ENCODE measurements at places on chromosomes 5 and 9. TPM values are rescaled to one million over a fixed set of nuclear protein-coding genes. Genes with fewer than 3 reads are reported as not detected.

Gene UNC13B
- total RNA-seq: 22.2 TPM

- DNase-seq: no peak
- no peaks in the 10 kb centered on the region for H3K27me3 ChIP-seq
- peaks cover 7% of the 10 kb centered on the region for H3K4me1 ChIP-seq
- no peaks in the 10 kb centered on the region for H3K36me3 ChIP-seq
- no peak overlapping the region for H3K4me3 ChIP-seq
Measured at GRCh38 chr5:53929570-53929969, 369.1 kb downstream of the NDUFS4 start.

DNA sequence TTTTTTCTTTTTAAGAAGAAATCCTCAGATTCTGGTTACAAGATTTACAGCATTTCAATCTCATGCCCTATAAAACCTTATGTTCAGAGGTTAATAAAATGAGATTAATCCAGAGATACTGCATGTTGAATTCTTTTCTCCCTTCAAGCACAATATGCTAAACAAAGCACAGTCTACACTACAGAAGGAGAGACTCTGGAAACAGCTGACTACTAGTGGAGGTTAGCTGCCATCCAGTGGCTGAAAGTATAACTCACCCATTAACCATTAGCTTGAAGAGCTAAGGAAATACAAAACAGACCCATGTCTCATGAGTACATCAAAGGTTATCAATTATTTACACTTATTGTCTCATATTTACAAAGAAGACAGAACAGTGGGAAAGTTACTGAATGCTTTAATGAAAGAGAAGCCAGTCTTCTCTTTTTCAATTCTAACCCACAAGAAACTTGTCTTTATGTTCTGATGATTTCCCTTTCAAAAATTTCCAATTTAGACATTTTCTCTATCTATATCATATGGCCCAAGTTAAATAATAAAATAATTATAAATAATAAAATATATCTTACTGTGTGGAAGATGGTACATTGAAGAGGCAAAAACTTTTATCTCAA, 12.7 kb upstream of the DNAH5 start:
- H3K4me1 ChIP-seq: no peaks in the 10 kb centered on the region
- no peak for DNase-seq
- no peaks in the 10 kb centered on the region for H3K36me3 ChIP-seq
- no peak overlapping the region for H3K27ac ChIP-seq

Gene WWC1
- total RNA-seq: 0.27 TPM

DNA sequence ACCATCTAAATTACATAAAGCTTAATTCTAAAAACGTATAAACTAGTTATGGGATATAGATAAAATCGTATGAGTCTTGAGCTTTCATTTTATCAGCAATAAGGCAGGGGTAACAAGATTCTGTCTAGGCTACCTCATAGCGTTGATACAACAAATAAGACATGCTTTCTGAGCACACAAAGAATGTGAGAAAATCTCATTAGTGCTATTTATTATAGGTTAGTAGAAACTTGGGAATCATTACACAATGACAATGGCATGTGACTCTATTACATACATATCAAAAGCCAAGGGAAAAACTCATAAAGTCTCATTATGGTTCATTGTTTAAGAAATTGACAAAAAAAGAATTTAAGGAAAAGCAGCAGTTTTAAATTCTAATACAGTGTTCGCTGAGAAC, 448.6 kb downstream of the PLK2 start:
- no peaks in the 10 kb centered on the region for H3K36me3 ChIP-seq
- DNase-seq: no peak
- H3K4me1 ChIP-seq: no peaks in the 10 kb centered on the region
- no peak overlapping the region for H3K4me3 ChIP-seq
- no peaks in the 10 kb centered on the region for H3K27me3 ChIP-seq

Gene KLF4
- total RNA-seq: 22.8 TPM

Gene TCF7
- 0.36 TPM for total RNA-seq

DNA sequence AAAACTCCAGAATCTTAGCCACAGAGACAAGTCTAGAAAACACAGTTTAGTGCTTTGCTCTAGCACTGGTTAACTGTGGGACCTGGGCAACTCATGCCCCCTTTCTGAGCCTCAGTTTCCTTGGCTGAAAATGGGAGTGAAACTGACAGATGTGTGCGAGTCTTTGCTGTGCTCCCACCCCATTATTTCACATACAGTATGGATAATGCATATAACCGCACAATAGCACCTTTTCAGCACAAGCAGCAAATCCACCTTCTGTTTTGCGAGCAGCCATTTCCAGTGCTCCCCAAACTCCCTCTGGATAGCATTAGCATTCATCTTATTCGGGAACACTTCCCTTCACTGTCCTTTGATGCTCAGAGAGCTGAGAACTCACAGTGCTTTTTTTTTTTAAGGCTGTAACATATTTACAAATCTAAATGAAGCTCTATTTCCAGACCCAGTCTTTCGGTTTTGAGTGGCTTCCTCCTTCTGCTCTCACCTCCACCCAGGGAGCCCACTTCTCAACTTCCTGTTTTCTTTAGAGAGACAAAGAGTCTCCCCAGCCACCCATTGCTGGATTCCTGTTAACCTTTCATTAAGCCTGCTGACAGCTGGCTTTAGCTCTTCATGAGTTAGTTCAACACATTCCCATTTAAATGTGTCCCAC, 49.2 kb downstream of the TIMD4 start:
- H3K27ac ChIP-seq: no peak overlapping the region
- no peaks in the 10 kb centered on the region for H3K36me3 ChIP-seq
- no peak overlapping the region for H3K4me3 ChIP-seq
- no peaks in the 10 kb centered on the region for H3K4me1 ChIP-seq
- H3K27me3 ChIP-seq: no peaks in the 10 kb centered on the region
- DNase-seq: no peak

Gene GABRA1
- not detected for total RNA-seq

GRCh38 chr5:160539431-160539830, 117.8 kb downstream of the PTTG1 start:
- H3K4me3 ChIP-seq: no peak overlapping the region
- no peaks in the 10 kb centered on the region for H3K27me3 ChIP-seq
- H3K36me3 ChIP-seq: no peaks in the 10 kb centered on the region
- DNase-seq: no peak

Gene TRIM7
- 2.1 TPM for total RNA-seq

DNA sequence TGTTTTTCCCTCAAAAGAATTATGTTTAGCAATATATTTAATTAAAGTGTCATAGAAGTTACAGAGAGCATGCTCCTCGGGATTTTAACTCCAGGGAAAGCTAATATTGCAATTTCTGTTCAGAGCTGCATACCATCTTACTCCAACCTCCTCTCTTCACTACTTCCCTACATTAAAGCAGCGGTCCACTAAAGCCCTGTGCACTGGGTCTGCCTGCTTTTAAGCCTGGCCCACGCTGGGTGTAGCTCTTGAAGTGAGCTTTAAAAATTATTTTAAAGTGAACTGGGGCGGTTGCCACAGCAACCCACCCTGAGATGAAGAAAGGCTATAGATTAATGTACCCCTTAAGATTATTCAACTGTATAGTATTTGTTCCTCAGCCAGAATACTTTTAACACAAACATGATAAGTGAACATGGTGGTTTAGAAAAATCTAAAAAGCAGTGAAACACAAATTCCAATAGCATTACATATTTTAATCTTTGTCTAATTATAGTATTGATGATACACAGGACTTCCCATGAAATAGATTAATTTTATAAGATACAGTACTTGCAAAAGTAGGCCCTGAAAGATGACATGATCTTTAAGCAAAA, 3.9 kb upstream of the MEF2C start:
- H3K36me3 ChIP-seq: no peaks in the 10 kb centered on the region
- no peak for DNase-seq
- H3K4me3 ChIP-seq: peak overlapping the region; percentile 34
- peak overlapping the region; percentile 87 for H3K27ac ChIP-seq

DNA sequence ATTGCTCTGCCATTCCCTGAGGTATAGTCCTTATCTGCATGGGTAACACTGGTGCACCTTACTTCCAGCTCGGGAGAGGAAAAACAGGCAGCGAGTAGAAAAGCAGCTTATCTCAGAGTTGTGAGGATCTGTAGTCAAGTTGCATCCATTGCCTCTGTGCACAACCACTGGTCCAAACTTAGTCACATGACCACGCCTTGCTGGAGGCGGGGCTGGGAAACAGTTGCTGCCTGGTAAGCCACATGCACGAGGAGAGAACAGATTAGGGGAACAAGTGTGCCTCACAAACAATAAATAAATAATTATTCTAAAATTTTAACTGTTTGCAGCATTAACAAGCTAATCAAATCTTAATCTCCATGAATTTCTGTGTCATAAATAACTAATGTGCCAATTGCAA, 18.6 kb downstream of the ZNF622 start:
- no peaks in the 10 kb centered on the region for H3K4me1 ChIP-seq
- DNase-seq: no peak
- H3K4me3 ChIP-seq: no peak overlapping the region
- peaks cover 29% of the 10 kb centered on the region for H3K36me3 ChIP-seq
- H3K27ac ChIP-seq: no peak overlapping the region

- no peak overlapping the region for H3K4me3 ChIP-seq
- H3K36me3 ChIP-seq: no peaks in the 10 kb centered on the region
- no peaks in the 10 kb centered on the region for H3K27me3 ChIP-seq
- DNase-seq: no peak
- no peak overlapping the region for H3K27ac ChIP-seq
Measured at GRCh38 chr9:17280350-17281012, 145.6 kb downstream of the CNTLN start.

Gene TLR4
- 15.6 TPM for total RNA-seq

- H3K27me3 ChIP-seq: peaks cover 10% of the 10 kb centered on the region
- H3K4me3 ChIP-seq: no peak overlapping the region
- no peak overlapping the region for H3K27ac ChIP-seq
Measured at GRCh38 chr9:123967323-123967722, 37.4 kb upstream of the DENND1A start.

- H3K4me3 ChIP-seq: no peak overlapping the region
- H3K27ac ChIP-seq: no peak overlapping the region
- no peak for DNase-seq
- no peaks in the 10 kb centered on the region for H3K36me3 ChIP-seq
- peaks cover 14% of the 10 kb centered on the region for H3K4me1 ChIP-seq
Measured at GRCh38 chr5:140215276-140215675, 40.3 kb downstream of the CYSTM1 start.

Gene NFIB
- total RNA-seq: 45.3 TPM

DNA sequence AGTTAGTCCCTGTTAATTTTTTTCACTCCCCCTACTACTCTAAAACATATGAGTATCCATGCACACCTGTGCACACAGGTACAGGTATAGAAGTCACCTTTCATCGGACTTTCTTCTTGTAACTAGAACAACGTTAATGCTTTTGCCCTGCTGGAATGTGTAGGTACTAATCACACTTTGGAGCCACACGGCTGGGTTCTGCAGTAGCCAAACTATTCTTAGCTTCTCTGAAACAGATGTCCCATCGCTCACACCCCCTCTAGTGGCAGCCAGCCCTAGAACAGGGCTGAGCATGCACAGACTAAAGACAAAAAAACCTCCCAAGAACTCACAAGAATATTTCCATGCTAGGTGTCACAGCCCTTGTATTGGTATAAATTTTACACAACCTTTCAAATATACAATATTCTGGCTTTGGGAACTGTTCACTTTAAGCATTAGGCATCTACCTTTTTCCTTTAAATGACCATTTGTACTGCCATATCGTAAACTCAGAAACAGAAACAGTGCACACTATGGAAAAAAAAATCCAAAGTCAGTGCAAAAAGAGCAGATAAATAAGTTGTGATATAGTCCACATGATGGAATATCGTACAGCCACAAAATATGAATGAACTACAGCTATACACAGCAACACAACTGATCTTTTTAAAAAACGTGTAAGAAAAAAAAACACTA, 64.0 kb downstream of the RETREG1 start:
- H3K36me3 ChIP-seq: no peaks in the 10 kb centered on the region
- no peaks in the 10 kb centered on the region for H3K27me3 ChIP-seq
- peak; percentile 77 for DNase-seq

DNA sequence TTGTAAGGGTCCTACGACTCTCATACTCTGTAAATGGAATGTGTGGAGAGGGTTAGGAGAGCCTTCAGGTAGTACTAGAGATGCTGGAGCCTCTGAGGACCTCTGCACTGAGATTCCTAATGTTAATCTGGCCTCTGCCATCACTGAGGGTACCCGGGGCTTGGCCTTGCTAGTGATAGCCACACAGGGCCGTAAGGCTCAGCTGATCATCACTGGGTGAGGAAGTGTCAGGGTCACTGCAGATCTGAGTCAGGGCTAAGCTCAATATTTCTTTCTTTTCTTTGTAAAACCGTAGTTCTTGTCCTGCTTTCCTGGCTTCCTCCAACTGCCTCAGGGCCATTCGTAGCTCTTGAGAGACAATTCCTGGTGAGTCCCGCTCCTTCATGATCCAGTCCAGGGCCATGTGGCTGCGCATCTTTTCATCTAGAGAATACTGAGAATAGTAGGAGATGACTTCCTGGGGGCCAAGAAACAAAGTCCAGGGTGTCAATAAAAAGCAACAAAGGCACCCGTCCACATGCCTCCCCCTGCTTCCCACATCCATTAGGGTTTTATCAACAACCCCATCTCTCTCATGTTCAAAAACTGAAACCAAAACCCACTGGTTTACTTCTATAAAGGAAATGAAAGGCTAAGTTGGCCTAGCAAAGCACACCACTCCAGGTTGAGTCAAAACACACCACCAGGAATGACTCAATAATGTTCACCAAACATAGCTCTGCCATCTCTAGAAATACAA, 47.7 kb downstream of the LIX1 start:
- H3K4me3 ChIP-seq: no peak overlapping the region
- no peaks in the 10 kb centered on the region for H3K36me3 ChIP-seq
- no peaks in the 10 kb centered on the region for H3K4me1 ChIP-seq
- DNase-seq: no peak
- H3K27ac ChIP-seq: peak overlapping the region; percentile 7
- H3K27me3 ChIP-seq: no peaks in the 10 kb centered on the region

Gene ADAMTSL1
- 6.5 TPM for total RNA-seq

DNA sequence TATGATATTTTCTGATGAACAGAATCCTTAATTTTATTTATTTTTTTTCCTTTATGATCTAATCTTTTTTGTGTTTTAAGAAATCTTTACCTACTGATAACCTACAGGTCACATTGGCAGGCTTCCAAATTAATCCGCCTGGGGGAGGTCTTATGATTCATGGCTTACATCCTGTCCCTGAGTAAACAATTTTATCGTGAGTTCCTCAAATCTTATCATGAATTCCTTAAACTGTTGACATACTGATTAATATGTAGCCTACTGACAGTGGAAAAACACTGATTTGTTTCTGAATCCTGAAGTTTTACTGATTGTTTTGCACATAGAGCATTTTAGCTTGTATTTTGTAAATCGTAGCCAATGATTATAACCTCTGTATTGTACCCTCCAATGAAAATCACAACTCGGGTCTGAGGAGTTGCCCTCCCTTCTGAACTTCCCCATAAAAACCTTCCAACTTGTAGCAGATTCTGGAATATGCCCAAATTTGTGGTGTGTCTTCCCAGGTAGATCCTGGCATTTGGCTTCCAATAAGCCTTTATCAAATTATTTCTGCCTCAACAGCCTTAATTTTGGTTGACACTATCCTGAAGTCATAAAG, 105.6 kb downstream of the VCAN start:
- H3K36me3 ChIP-seq: no peaks in the 10 kb centered on the region
- H3K27ac ChIP-seq: no peak overlapping the region
- H3K4me1 ChIP-seq: no peaks in the 10 kb centered on the region
- no peak for DNase-seq
- H3K27me3 ChIP-seq: no peaks in the 10 kb centered on the region
- H3K4me3 ChIP-seq: no peak overlapping the region
